ENCODE measurements at places on chromosomes 4 and X.

DNA sequence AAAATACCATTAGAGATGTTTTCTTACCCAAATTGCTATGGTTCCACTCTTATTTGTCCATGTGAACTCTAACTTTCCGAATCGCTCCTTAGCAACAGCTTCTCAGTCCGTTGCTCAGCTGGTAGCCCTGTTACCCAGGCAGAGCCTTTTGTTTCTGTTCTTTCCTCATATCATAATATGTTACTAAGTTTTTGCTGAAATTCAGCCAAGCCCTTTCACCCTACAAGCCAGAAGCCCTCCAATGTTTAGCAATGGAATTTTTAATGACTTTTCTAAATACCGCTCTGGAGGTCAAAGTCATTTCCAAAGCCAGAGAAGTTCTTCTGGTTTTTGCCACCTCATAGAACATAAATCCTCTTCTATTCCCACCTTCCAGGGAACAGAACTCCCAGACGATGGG is 1029.5 kb downstream of the C4orf33 start:
- no peak for DNase-seq

DNA sequence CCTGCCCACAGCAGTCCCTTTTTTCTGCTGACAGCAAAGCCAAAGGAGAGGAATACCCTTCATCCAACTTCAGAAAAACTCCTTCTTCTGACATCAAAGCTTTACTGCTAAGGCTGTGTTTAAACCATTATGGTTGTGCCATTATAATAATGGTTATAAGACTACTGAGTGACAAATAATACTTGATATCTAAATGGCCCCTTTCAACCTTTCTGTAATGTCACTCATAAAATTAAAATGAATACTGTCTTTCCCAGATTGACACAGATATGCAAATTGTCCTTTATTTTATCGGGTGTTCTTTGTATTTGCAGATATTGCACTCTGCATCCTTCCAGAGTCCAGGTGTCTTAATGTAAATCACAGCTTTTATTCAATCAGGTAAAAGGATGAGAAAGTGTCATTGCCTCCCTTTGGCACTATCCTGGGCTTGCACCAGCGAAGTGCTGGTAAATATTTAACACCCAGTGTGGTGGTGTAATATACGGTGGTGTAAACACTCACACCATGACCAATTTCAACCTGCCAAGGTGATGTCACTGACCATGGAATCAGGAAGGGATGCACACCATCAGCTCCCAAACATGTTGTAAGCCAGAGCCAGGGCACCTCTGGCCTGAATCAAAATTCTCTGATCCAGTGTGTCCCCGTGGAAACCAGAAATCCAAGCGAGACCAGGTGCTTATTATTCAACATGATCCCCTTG is 139.4 kb upstream of the TENM3 start:
- no peak for DNase-seq

DNA sequence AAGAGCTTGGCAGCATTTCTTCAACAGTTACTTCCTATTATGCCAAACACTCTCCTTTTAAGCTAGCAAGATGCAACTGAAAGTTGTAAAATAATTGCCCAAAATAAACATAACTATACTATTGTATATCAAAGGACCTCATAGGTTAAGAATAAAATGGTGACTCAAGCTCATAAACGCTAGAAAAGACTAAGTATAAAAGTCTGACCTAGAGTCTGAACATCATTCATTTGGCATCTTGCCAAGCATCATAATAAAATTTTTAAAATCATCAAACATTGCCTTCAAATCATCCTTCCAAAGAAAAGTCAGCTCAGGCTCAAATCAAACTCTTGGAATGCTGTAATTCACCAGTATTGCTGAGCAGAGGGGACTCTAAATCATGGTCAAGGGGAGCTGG is 281.2 kb downstream of the QDPR start:
- DNase-seq, result no peak

- DNase-seq, result no peak
Observed at GRCh38 chrX:87941841-87942240, 424.2 kb downstream of the KLHL4 start.

GRCh38 chr4:36159208-36159607 is 85.1 kb downstream of the ARAP2 start:
- DNase-seq, result peak; percentile 16

DNA sequence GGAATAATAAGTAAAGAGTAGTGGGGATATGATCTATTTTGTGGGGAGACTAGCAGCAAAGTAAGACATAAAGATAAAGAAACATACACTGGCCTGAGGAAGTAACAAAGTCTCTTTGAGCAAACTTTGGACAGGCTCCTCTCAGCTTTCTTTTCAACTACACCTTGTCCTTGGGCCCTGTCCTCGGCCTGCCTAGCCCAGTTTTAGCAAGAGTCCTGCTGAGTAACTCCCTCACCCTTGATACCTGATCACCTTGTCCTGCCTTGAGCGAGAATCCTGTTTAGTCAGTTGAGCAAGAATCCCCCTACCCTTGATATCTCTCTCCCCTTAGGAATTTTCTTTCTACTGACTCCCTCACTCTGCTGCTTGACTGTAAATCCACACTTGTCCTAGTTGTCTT is 11.5 kb downstream of the HNRNPH2 start:
- DNase-seq, result no peak

- DNase-seq, result peak; percentile 58
Observed at GRCh38 chrX:11890836-11891514, 132.9 kb downstream of the MSL3 start.

- DNase-seq, result no peak
Observed at GRCh38 chr4:8033829-8034528, 94.3 kb upstream of the AFAP1 start.
